ENCODE measurements at places on chromosomes 4 and X. TPM values are rescaled to one million over a fixed set of nuclear protein-coding genes. Genes with fewer than 3 reads are reported as not detected.

Gene ADGRG2
- 1.0 TPM for total RNA-seq

Gene CT45A3
- not detected for total RNA-seq

Gene MAGEB2
- not detected for total RNA-seq

Gene ZAR1
- 2.3 TPM for total RNA-seq

Gene IL2RG
- total RNA-seq, result not detected

Gene HNRNPD
- 352 TPM for total RNA-seq

Gene ARX
- total RNA-seq, result not detected

- H3K4me1 ChIP-seq, result peaks cover 4% of the 10 kb centered on the region
- H3K27ac ChIP-seq, result no peak overlapping the region
- no peaks in the 10 kb centered on the region for H3K36me3 ChIP-seq
- H3K27me3 ChIP-seq, result no peaks in the 10 kb centered on the region
- H3K4me3 ChIP-seq, result no peak overlapping the region
Measured at GRCh38 chrX:113522814-113523213, 682.2 kb upstream of the AMOT start.

DNA sequence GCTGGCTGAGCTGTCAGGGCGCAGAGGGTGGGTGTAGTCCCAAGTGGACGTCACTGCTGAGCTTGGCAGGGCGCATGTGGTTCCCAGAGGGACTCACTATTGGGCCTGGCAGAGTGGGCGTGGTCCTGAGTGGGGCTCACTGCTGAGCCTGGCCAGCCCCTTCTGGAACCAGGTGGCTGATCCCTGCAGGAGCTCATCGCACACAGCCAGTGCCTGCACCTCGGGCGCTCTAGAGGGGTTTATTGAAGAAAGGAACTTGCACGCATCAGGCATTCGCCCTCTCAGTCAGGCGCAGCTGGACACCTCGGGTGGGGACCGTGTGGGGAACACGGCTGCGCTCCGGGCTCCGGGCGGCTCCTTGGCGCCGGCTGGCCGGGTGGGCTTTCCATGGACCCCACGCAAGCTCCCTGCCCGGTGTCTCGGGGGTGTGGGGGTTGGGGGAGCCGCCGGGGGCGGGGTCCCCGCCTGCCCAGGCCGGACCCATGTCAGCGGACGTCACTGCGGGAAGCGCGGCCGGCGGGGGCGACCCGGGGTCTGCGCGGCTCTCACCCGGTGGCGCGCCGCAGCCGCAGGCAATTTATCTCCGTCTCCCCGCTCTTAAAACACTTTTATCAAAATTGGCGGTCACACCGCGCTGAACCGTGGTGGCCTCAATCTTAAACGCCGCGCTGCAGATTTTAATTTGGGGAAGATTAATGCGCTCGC, 65.4 kb upstream of the NKX1-1 start:
- H3K4me3 ChIP-seq, result no peak overlapping the region
- peaks cover 15% of the 10 kb centered on the region for H3K27me3 ChIP-seq
- peak; percentile 18 for DNase-seq
- H3K4me1 ChIP-seq, result no peaks in the 10 kb centered on the region
- no peak overlapping the region for H3K27ac ChIP-seq

DNA sequence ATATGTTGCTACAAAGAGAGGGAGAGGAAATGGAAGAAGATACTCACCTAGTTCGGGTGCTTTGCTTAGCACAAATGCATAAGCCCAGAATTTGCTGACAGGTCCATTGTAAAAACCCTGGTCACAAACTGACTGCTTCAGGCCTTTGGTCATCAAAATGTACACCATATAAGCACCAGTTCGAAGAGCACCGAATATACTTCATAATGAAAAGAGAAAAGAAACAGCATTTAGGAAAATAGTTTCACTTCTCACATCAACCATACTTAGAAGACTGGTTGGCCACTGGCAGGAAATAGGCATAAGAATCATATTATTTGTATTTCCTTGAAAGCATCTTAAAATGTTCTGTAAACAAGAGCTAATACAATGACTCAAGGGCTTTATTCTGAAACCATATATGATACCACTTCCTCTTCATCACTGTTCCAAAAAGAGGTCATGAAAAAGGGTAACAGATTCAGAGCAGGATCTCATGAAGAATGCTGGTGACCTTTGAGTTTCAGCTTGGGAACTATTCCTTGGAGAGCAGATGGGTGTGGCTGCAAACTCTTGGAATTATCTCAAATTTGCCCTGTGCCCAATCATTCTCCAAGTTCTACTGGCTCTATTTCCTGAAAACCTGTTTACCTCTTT, 138.7 kb downstream of the ELOVL6 start:
- no peak overlapping the region for H3K4me3 ChIP-seq
- H3K27me3 ChIP-seq, result no peaks in the 10 kb centered on the region
- no peak overlapping the region for H3K27ac ChIP-seq
- peaks cover 3% of the 10 kb centered on the region for H3K4me1 ChIP-seq
- DNase-seq, result no peak

GRCh38 chr4:13478707-13479106, 5.4 kb downstream of the RAB28 start:
- H3K27ac ChIP-seq, result no peak overlapping the region
- H3K27me3 ChIP-seq, result no peaks in the 10 kb centered on the region
- no peak overlapping the region for H3K4me3 ChIP-seq
- no peak for DNase-seq

DNA sequence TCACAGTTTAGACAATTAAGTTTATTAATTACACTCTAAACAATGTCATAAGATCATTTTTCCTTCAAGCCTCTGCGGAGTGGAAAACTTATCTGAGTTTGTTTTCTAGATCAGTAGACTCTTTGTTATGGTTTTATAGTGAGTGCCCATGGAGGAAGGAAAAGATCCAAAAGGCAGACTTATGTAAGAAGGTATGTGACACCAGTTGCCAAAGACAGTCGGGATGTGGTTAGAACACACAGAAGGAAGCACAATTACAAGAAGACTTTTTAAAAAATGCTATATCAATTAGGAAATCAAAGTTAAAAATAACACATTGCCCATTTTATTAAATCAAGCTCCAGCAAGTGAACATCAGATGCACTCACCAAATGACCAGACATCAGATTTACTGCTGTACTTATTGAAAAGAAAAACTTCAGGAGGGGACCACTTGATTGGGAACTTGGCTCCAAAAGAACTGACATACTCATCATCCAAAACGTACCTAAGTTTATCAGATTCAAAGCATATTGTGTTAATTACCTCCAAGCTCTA, 57.1 kb downstream of the NIPAL1 start:
- H3K4me1 ChIP-seq, result peaks cover 24% of the 10 kb centered on the region
- no peaks in the 10 kb centered on the region for H3K36me3 ChIP-seq
- H3K27me3 ChIP-seq, result no peaks in the 10 kb centered on the region
- H3K27ac ChIP-seq, result no peak overlapping the region
- no peak for DNase-seq

DNA sequence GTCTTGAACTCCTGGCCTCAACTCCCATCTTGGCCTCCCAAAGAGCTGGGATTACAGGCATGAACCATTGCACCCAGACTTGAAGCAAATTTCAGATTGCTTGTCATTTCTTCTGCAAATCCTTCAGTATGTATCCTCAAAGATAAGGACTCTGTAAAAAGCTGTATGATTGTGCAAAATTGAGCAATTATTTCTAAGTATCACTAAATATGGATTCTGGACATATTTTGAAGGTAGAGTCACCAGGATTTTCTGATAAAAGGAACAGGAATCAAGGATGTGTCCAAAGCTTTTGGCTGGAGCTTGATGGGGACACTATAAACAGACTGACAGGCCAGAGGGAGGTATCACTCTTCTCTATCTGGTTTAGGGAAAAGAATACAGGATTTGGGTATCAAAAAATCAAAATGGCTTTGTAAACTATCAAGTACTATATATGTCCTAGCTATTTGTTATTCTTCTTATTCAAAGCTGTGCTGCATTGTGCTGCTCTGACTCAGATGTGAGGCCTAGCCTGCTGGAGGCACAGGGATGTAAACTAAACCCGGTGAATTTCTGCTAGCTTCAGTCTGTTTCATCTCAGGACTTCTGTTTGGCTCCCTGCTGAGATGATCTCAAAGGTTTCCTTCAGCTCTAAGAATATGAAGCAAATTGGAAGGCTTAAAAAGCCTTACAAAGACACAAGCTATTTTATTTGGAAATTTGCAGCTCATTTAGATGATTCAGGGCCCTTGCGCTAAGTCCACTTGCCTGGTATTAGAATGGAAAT, 8.3 kb downstream of the RPS4X start:
- peak overlapping the region; percentile 47 for H3K27ac ChIP-seq
- H3K4me3 ChIP-seq, result no peak overlapping the region
- no peaks in the 10 kb centered on the region for H3K27me3 ChIP-seq
- H3K4me1 ChIP-seq, result peaks cover 19% of the 10 kb centered on the region

GRCh38 chr4:76725039-76725438, 172.9 kb downstream of the SOWAHB start:
- H3K36me3 ChIP-seq, result peaks cover 19% of the 10 kb centered on the region
- DNase-seq, result no peak
- H3K4me3 ChIP-seq, result no peak overlapping the region
- H3K27ac ChIP-seq, result peak overlapping the region; percentile 88
- H3K27me3 ChIP-seq, result no peaks in the 10 kb centered on the region

DNA sequence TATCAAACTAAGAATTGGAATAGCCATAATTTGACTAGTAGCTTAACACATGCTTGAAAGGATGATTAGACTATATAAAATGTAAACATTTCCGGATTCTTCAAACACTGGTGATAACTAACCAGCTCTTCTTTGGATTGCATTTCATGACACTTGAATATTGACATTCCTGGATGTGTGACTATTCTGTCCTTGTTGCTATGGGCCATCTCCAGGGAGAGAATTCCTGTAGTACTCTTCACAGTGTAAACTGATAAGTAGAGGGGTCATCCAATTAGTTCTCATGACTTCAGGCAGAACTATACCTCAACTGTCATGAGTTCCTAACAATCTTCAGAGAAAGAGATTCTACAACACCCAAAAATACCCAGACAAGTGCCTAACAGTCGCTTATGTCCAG, 1026.7 kb upstream of the TENM3 start:
- no peak for DNase-seq
- no peaks in the 10 kb centered on the region for H3K36me3 ChIP-seq
- no peaks in the 10 kb centered on the region for H3K4me1 ChIP-seq
- H3K27ac ChIP-seq, result no peak overlapping the region
- H3K4me3 ChIP-seq, result no peak overlapping the region

Measured in mesothelial cell of epicardium (in vitro differentiated cells).